Stimulated activated CD8-positive, alpha-beta memory T cell treated with anti-CD3 and anti-CD28 coated beads, Interleukin-2, amount 100 ng/mL, for 1 hour (primary cell): ENCODE measurements at places on chromosomes 1 and 21.
A peak's percentile ranks its signal among the peaks of the same experiment; 100 is the strongest.

- no peak for DNase-seq
Measured at GRCh38 chr1:60622486-60622885, 459.9 kb upstream of the NFIA start.

- DNase-seq: no peak
Measured at GRCh38 chr1:156642265-156643048, 540 bp downstream of the BCAN start.

- DNase-seq: no peak
Measured at GRCh38 chr1:5876094-5876650, 116.1 kb downstream of the NPHP4 start.

DNA sequence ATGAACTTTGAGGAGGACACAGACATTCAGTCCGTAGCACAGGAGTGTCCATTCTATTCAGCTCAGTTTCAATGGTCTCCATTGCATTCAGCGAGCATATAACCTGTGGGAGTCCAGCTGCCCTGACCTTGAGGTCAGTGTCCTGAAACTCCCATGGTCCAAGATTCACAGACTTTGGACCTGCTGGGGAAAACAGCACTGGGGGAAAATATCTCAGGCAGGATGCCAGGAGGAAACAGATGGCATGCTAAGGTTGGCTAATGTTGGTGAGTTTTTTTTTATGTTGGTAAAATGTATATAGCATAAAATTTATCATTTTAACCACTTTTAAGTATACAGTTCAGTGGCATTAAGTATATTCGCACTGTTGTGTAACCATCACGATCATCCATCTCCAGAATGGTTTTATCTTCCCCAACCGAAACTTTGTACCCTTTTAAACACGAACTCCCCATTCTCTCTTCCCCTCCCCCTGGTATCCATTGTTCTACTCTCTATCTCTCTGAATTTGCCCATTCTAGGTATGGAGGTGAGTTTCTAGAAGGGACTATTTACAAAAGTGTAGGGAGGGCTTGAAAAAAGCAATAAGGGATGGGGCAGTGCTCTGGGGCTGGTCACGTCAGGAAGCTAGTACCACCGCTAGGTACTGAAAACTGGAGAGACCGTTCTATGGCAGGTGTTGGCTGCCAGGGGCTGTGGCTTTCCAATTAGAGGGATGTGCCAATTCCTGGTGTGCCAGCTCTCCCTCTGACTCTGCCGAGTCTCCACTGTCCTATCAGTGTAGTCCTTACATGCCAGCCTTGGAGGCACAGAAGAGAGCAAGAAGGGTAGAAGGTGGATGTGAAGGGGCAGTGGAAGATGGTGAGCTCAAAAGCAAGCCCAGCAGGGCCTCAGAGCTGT, 85.3 kb downstream of the FOXD2 start:
- DNase-seq: no peak

GRCh38 chr1:112144733-112145426, 155.4 kb upstream of the KCND3 start:
- no peak for DNase-seq

DNA sequence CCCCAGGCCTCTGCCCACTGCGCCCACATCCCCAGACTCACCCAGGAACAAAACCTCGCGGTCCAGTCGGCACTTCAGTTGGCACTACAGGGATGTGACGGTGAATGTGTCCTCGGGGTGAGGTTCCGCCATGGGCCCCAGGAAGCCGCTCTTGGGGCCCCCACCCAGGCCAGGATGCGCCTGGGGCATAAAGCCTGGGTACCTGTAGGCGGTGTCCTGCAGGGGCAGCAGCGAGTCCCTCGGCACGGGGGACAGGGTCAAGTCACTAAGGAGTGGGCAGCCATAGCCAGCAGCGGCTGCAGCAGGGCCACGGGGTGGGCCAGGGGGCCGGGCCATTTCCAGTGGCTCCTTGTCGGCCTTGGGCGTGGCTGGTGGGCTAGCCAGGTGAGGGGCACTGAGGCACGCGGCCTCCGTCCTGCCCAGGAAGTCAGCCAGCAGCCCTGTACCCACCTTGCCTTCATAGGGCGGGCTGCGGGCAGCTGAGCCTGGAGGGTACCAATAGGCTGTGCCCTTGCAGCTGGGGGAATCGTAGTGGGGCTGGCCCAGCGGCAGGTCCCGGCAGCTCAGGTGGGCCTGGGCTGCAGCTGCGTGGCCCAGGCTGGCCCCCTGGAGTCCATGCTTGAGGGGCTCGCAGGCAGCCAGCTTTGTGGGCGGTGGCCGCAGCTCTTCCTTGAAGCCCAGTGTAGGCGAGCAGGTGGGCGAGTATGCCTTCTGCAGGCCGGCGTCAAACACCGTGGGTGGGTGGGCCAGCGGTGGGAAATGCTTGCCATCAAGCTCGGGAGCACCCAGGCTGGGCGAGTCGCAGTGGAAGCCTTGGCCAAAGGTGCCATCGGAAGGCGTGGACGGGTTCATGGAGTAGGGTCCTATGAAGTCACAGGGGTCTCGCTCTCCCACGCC, 56.5 kb downstream of the AHDC1 start:
- DNase-seq: no peak

DNA sequence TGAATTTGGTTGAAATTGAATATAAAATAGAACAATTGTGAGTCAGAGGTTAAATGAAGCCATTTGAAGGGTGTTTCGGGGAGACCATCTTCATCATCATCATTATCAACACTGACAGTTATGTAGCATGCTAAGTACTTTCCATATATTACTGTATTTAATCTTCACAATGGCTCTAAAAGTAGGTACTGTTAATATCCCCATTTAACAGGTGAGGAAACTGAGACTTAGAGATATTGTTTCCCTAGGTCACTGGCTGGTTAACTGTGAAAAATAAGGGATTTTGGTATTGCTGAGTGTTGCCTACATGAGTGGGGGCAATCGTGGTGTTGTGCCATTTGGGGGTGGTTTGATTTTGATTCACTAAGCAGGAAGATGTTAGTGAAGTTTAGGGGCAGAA, 100.3 kb downstream of the TBX19 start:
- DNase-seq: no peak

- no peak for DNase-seq
Measured at GRCh38 chr1:116118471-116118870, 7.3 kb downstream of the MAB21L3 start.

- peak; percentile 94 for DNase-seq
Measured at GRCh38 chr1:173867753-173868265, at the start of gene GAS5. TSS of gene GAS5 (minus strand) at chr1:173867989.

- no peak for DNase-seq
Measured at GRCh38 chr1:2159124-2159523, 35.4 kb downstream of the FAAP20 start.

GRCh38 chr1:8395433-8395866, 77.5 kb downstream of the SLC45A1 start:
- no peak for DNase-seq

DNA sequence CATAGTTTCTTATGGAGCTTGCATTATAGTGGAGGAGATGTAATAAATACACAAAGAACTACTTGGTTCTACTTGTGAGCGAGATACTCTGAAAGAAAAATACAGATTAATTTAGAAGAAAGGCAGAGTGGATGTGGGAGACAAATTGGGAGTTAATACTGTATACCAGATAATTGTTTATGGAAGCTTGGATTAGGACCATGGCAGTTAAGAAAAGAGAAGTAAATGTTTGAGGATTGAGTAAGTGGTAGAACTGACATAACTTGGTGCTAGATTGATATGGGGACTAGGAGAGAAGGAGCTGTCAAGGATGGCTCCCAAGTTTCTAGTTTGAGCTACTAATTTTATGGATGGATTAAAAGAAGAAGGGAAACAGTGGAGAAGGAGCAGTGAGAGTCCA, 47.3 kb downstream of the INKA2 start:
- DNase-seq: no peak

- DNase-seq: no peak
Measured at GRCh38 chr1:5492846-5493245, 499.4 kb downstream of the NPHP4 start.

DNA sequence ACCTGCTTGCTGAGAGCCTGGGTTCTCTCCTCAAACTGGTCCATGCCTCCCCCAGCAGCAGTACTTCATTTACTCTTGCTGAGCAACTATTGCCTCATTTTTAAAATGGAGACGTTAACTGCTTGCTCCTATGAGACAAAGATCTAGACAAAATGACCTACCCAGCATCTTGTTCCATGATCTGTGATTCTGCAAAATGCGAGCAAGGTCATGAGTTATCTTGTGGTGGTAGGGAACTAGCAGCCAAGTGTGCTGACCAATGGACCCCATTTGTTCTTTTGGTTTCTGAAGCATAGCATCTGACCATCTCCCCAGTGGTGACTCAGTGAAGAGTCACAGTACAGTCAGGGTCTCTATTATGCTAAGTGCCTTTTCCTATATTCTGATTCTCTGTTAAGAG, 40.4 kb downstream of the TBX15 start:
- no peak for DNase-seq

GRCh38 chr1:26833432-26834405, 7.2 kb downstream of the ZDHHC18 start:
- DNase-seq: peak; percentile 84

- DNase-seq: no peak
Measured at GRCh38 chr1:214215583-214215982, 65.4 kb upstream of the SMYD2 start.

DNA sequence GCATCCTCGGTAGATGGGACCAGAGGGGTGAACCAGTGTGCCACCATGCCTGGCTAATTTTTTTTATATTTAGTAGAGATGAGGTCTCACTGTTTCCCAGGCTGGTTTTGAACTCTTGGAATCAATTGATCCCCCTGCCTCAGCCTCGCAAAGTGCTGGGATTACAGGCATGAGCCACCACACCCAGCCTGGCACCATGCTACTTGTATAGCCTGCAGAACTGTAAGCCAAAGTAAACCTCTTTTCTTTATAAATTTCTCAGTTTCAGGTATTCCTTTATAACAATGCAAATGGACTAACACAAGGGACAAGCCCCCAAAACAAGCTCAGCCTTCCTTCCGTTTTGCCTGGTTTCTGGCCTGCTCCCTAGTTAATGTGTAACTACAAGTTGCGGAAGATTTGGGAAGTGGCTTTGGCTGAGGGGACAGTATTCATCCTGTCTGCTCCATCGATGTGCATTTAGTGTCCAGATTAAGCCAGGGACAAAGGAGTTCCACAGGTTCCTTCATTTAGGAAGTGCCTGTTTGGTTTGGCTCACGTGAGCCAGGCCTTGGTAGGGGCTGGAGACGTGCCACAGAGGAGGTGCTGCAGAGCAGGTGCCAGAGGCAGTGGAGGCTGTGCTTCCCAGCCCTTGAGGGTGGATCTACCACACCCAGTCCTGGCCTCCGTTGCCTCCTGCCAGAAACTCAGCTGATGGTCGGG, 4.4 kb downstream of the AVPR1B start:
- no peak for DNase-seq

- DNase-seq: no peak
Measured at GRCh38 chr1:193417945-193418744, 231.7 kb upstream of the B3GALT2 start.

GRCh38 chr1:211577277-211577818, 1.6 kb downstream of the SLC30A1 start:
- no peak for DNase-seq

DNA sequence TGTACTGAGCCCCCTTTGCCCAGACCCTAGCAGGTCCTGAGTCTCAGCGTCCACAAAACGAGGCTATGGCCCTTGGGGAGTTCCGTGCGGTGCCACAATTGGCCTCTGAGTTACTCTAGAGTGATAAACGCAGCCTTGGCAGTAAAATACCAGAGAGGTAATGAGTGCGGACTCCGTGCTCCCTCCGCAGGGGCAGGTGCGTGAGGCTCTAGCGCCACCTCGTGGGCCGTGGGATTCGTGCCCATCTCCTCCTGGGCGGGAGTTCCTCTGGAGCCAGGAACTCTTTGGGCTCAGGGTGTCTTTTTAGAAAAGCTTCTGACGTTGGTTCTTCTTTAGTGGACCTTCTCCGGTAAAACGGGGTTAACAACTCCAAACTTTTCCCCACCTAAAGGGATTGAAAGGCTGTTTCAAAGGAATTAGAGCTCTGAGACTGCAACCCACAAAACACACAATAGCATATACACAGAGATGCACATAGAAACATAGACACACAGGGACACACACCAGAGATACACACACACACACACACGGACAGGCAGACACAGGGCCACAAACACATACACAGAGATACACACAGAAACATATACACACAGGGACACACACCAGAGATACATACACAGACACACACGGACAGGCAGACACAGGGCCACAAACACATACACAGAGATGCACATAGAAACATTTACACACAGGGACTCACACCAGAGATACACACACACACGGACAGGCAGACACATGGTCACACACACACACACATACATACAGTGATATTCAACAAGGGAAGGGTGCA, 99.4 kb downstream of the KCNJ15 start:
- DNase-seq: peak; percentile 24

GRCh38 chr1:103058391-103058790, 49.9 kb downstream of the COL11A1 start:
- no peak for DNase-seq

GRCh38 chr1:205590777-205591513, 40.9 kb downstream of the ELK4 start:
- DNase-seq: no peak

GRCh38 chr1:216330262-216330661, 93.0 kb downstream of the USH2A start:
- DNase-seq: no peak

GRCh38 chr1:108686614-108687313, 5.3 kb upstream of the PRPF38B start:
- DNase-seq: no peak

- DNase-seq: no peak
Measured at GRCh38 chr1:115826628-115827027, 14.3 kb downstream of the NHLH2 start.

- DNase-seq: no peak
Measured at GRCh38 chr21:40687625-40688024, 159.3 kb downstream of the DSCAM start.

- DNase-seq: no peak
Measured at GRCh38 chr1:23555270-23555985, 3.9 kb downstream of the ID3 start.

DNA sequence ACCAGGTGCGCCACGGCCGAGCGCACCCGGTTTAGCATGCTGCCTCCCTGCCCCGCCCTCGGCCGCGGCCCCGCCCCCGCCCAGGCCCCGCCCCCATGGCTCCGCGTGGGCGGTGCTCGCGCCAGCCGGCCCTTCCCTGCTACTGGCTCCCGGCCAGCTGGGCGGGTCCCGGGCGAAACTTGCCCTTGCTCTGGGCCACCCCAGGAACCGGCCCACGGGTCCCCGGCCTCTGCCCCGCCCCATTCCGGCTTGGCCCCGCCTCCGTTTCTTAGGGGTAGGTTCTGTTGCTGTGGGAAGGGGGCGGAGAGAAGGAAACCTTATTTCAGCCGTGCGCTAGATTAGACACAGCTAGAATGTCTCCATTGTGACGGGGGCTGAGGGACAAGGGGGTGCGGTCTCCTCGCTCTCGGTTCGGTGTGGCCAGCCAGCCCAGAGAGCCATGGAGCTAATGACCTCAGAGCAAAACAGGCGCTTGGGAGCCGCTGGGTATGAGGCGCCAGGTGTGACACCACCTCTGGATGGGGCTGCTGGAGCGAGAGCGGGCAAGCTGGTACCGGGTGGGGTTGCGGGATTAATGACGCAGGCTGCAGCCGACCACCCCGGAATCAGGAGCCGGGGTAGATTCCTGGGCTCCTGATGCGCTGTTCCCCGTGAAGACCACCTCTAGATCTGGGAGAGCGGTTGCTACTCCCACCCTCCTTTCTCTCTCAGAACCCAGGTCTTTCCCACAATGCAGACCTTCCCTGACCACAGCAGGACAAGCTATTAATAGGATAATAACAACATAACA, at the start of gene PPM1J:
PPM1J (minus strand) TSS at position 69 of the 790 bp plus-strand sequence; CDS start at position 38, 31 bp downstream.
- DNase-seq: peak; percentile 95
